ENCODE measurements at places on chromosomes 12 and 14. TPM values are rescaled to one million over a fixed set of nuclear protein-coding genes. Genes with fewer than 3 reads are reported as not detected.
A peak's percentile ranks its signal among the peaks of the same experiment; 100 is the strongest.

GRCh38 chr12:10358131-10358530 lies 31.7 kb downstream of the KLRK1 start:
- no peaks in the 10 kb centered on the region for H3K27me3 ChIP-seq
- H3K27ac ChIP-seq: no peak overlapping the region

DNA sequence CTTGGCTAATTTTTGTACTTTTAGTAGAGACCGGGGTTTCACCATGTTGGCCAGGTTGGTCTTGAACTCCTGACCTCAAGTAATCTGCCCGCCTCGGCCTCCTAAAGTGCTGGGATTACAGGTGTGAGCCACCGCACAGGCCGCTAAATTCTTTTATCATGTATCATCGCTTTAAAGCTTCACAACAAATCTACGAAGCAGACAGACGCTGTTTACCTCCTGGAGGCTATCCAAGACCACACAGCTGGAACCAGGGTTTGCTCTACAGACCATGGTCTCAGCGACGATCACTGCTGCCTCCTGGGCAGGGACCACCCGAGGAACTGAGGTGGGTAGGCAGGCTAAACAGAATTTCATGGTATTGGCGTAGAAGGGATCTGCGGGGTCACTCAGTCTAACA lies 27.2 kb downstream of the KRT80 start:
- DNase-seq: no peak
- H3K27me3 ChIP-seq: no peaks in the 10 kb centered on the region
- no peaks in the 10 kb centered on the region for H3K36me3 ChIP-seq
- no peak overlapping the region for H3K4me3 ChIP-seq
- peaks cover 6% of the 10 kb centered on the region for H3K4me1 ChIP-seq

The TGM1 gene
- 12.3 TPM for total RNA-seq

The SLC6A13 gene
- 3.9 TPM for total RNA-seq

GRCh38 chr12:5480218-5480937 lies 48.5 kb downstream of the NTF3 start:
- no peaks in the 10 kb centered on the region for H3K27me3 ChIP-seq
- H3K36me3 ChIP-seq: no peaks in the 10 kb centered on the region
- H3K4me3 ChIP-seq: no peak overlapping the region
- no peaks in the 10 kb centered on the region for H3K4me1 ChIP-seq
- no peak for DNase-seq

- H3K4me1 ChIP-seq: no peaks in the 10 kb centered on the region
- DNase-seq: peak; percentile 77
- no peak overlapping the region for H3K27ac ChIP-seq
- H3K4me3 ChIP-seq: no peak overlapping the region
- H3K27me3 ChIP-seq: peaks cover 5% of the 10 kb centered on the region
- no peaks in the 10 kb centered on the region for H3K36me3 ChIP-seq
Observed at GRCh38 chr12:11486623-11487444, 91.5 kb upstream of the PRB2 start.

- no peaks in the 10 kb centered on the region for H3K36me3 ChIP-seq
- no peaks in the 10 kb centered on the region for H3K27me3 ChIP-seq
- no peak overlapping the region for H3K27ac ChIP-seq
Observed at GRCh38 chr14:96058576-96059200, 19.5 kb downstream of the C14orf132 start.

GRCh38 chr14:30884901-30885300 lies 10.5 kb downstream of the COCH start:
- H3K27ac ChIP-seq: no peak overlapping the region
- H3K4me3 ChIP-seq: no peak overlapping the region
- H3K27me3 ChIP-seq: no peaks in the 10 kb centered on the region
- H3K36me3 ChIP-seq: no peaks in the 10 kb centered on the region
- no peak for DNase-seq
- no peaks in the 10 kb centered on the region for H3K4me1 ChIP-seq

- H3K27ac ChIP-seq: no peak overlapping the region
- no peaks in the 10 kb centered on the region for H3K36me3 ChIP-seq
- H3K4me3 ChIP-seq: no peak overlapping the region
- H3K27me3 ChIP-seq: no peaks in the 10 kb centered on the region
- H3K4me1 ChIP-seq: no peaks in the 10 kb centered on the region
Observed at GRCh38 chr14:102916347-102917055, 6.0 kb upstream of the AMN start.

- DNase-seq: peak; percentile 38
- H3K4me1 ChIP-seq: peaks cover 49% of the 10 kb centered on the region
- peak overlapping the region; percentile 81 for H3K27ac ChIP-seq
- H3K36me3 ChIP-seq: no peaks in the 10 kb centered on the region
- H3K4me3 ChIP-seq: peak overlapping the region; percentile 62
Observed at GRCh38 chr12:53493610-53494391, 5.5 kb downstream of the MAP3K12 start.

DNA sequence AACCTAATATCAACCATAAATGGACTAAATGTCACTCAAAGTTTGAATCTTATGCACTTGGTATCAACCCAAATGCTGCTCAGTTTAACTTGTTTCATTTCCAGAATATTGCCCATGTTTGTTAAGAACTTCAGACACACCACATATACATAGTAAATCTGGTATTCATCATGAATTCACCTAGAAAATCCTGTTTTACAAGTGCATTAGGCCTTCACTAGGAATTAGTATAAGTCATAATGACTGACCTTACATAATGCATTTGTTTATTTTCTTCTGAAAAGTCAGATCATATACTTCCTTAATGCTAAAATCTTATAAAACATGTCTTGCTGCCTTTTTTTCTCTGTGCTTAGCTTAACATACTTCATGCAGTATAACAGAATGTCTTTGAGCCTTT lies 66.1 kb downstream of the ABCD2 start:
- no peaks in the 10 kb centered on the region for H3K27me3 ChIP-seq
- no peak overlapping the region for H3K27ac ChIP-seq
- no peaks in the 10 kb centered on the region for H3K36me3 ChIP-seq
- H3K4me3 ChIP-seq: no peak overlapping the region
- H3K4me1 ChIP-seq: no peaks in the 10 kb centered on the region

The EPYC gene
- not detected for total RNA-seq

- H3K27me3 ChIP-seq: no peaks in the 10 kb centered on the region
- no peaks in the 10 kb centered on the region for H3K36me3 ChIP-seq
Observed at GRCh38 chr14:33837943-33838683, 112.8 kb downstream of the EGLN3 start.

DNA sequence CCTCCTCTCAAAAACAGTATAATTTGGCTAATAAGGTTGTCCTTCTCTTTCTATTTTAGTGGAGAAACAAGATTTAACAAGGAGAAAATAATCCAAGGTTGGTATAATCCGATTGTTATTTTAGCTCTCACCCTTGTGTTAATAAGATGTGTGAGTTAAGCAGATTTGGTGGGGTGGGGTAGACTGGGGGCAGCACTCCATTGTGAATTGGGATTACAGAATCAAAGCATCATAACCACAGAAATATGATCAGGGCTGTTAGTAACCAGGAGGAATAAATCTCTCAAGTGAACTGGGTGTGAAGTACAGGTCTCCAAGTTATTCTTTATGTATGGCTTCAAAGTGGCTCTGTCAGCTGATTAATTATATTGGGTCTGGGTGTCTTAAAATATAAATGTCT lies 10.2 kb downstream of the TIGAR start:
- no peak overlapping the region for H3K27ac ChIP-seq

The CHFR gene
- 50.2 TPM for total RNA-seq

- H3K4me3 ChIP-seq: no peak overlapping the region
- H3K27ac ChIP-seq: no peak overlapping the region
- no peak for DNase-seq
- no peaks in the 10 kb centered on the region for H3K27me3 ChIP-seq
- H3K36me3 ChIP-seq: no peaks in the 10 kb centered on the region
Observed at GRCh38 chr12:82414044-82414443, 55.7 kb downstream of the METTL25 start.

Data from upper lobe of right lung (tissue), 1 donor.